ENCODE measurements at places on chromosomes 16 and 17.

DNA sequence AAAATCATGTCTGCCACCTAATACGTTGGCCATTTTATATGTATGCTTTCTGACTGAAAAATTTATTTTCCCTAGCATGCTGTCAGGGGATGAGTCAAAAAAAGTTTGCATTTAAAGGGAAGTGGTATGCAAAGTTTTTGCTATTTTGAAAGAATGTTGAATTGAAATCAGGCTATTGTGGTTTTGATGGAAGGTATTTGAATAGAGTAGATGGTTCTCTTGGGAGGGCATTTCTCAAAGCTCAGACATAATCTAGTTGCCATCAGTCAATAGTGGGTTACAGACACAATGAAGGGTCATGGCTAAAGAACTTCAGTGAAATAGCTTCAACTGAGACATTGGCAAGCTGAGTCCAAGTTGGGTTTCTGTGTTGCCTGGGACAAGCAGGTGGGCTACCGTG lies 102.4 kb downstream of the MAP2K6 start:
- no peak for DNase-seq

DNA sequence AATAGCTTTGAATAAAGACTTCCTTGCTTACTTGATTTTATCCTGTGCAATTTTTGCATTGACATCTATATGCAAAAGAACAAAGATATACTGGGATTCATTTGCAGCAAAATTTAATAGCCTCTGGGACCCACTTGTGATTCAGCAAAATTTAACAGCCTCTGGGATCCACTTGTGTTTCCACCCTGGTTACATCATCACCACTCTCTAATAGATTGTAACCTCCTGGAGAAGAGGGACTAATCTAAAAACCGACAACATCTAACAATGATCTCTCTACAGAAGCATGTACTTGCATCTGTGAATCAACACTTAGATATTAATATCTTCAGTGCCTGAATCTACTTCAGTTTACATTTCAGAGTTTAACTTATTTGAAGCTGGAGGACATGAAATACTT lies 202.0 kb upstream of the CPHXL start:
- DNase-seq = no peak

DNA sequence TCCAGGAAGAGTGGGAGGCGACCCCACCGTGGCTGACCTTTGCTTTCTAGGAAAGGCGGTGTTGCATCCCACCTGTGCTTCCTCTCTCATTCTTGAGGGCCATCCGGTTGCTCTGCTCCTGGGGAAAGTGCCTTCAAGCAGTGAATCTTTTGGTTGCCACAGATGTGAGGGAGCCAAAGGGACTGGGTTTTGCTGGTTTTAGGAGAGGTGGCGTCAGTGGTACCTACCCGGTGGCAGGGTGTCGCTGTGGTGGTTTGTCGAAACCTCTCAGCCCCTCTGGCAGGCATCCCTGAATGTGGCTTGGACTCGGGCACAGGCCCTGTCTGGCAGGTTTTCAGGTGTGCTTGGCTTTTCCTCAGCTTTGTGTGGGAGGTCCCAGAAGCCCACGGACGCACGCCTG lies 611.5 kb downstream of the KCNJ18 start:
- no peak for DNase-seq

DNA sequence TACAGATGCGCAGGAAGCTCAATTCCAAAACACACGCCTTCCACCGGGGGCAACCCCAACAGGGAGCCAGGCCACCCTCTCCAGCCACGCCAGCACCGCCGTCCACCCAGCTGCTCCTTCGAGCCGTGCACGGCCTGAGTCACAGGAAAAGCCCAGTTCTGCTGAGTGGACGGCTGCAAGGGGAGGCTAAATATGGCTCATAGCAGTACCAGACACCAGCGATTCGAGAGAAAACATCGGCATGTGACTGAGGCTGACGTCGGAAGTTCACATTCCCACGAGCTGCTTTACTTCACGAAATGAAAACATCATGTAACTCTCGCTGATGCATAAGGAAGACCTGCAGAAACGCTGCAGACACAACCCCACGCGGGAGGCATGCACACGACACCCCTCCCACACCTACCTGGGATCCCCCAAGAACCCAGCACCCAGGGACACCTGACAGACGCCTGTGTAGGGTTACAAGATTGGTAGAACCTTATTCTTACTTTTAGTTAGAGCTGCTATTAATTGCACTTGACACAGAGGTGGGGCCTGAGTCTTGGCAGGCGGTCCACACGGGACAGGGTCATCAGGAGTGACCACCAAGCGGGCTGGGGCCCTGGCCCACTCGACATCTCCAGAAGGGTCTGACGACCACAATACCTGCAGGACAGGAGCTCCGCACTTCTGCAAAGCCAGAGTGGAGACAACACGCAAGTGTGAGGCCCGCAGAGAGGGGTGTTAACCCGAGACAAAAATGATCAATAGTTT lies 116.8 kb downstream of the ANKRD11 start:
- no peak for DNase-seq

GRCh38 chr16:75329943-75330342 lies 78.5 kb upstream of the BCAR1 start:
- DNase-seq = no peak
